NCI-H460 (cell line): ENCODE measurements at places on chromosomes 4 and X.
A peak's percentile ranks its signal among the peaks of the same experiment; 100 is the strongest.

DNA sequence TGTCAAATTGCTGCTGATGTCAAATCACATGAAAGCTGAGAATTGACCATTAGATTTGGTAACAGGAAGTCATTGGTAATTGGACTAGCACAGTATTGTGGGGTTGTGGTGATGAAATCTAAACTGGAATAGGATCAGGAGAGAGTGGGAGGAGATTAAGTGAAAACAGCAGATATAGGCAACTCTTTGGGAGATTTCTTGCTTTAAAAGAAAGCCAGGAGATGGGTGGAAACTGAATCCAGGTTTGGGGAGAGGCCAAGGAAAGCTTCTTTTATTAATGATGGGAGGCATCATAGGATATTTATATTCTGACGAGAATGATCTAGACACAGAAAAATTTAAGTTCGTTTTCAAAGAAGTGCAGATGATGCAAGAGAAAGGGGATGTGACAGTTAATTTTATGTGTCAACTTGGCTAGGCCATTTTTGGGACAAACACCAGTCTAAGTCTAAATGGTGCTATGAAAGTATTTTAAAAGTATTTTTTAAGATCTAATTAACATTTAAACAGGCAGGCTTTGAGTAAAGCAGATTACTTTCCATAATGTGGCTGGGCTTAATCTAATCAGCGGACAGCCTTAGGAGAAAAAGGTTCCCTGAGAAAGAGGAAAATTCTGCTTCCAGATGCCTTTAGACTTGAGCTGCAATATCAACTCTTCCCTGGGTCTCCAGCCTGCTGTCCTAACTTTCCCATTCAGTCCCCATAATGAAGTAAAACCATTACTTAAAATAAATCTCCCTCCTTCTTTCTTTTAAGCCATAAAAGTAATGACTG, 24.7 kb downstream of the SEC24D start:
- no peak for DNase-seq

- DNase-seq: no peak
These were observed 984.4 kb upstream of the PABPC4L start for GRCh38 chr4:135186002-135186401.

DNA sequence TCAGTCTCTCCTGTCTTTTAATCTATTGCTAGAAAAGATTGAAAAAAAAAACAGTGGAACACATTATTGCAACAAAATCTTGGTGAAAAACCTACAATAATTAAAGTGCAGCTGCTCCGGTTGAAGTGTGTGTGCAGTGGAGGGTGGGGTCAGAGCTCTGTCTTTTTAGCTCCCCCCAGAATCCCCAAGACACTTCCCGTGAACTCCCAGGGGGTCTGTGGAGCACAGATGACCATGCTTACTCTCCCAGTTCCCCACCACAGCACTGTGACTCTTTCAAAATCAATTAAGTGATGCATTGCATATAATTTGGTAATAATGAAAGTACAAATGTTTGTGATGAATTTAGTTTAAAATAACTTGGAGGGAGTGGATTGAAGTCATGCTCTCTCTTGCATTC, 15.7 kb upstream of the SLC10A4 start:
- no peak for DNase-seq

GRCh38 chr4:16386711-16387320, 160.5 kb upstream of the TAPT1 start:
- DNase-seq: no peak

GRCh38 chrX:49037883-49038475, 5.2 kb downstream of the TFE3 start:
- DNase-seq: no peak

- DNase-seq: no peak
These were observed 555.7 kb downstream of the PCDH7 start for GRCh38 chr4:31275906-31276305.

- no peak for DNase-seq
These were observed 126.1 kb downstream of the GPC3 start for GRCh38 chrX:133859336-133859735.

- no peak for DNase-seq
These were observed 68.1 kb upstream of the BLTP1 start for GRCh38 chr4:122083989-122084388.

DNA sequence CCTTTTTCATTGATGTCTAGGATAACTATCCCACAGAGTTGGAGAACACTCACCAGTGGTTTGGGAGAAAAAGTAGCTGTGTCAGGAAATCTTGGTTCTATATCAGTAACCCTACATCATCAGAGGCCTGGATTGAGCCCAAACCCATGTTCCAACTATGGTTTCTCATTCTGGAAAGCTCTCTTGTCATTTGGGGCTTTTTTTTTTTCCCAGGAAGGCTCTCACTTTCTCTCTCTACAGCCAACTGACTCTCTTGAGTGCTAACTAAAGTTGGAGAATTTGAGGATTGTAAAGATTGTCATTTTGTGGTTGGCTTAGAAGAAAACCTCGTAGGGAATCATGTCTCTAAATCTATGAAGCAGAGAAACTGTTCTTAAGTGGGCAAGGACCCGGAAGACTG, 228.2 kb upstream of the DIPK2B start:
- no peak for DNase-seq

DNA sequence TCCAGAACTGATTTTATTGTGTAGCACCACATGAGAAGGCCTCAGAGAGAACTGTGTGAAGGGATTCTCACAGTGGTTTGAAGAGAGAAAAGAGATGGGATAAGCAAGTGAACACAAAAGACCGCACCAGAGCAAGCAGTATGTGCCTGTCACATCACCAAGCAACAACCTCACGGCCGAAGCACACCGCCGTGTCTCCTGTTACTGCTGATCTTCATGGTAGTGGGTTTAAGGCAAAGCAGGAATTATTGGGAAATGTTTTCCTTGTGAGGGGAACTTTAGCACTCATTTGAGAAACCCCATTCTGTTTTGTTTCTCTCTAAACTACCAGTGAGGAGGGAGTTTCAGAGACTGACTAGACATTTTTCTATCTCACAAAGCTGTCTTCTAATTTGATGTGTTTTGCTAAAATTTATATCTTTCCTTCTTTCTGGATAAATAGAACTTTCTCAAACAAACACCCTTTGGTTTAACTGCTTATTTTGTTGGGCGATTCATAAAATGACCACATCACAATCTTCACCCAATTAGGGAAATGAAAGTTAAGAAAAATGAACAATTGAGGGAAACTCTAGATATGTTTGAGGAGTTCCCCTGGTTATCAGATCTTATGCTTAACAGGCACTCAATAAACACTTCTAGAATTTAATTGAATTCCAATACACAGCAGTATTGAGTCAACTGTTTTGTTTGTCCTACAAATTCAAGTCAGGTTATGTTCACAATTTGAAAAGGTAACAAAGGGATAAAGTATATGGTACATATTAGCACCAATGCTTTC, 16.5 kb downstream of the SH3KBP1 start:
- DNase-seq: no peak

- peak; percentile 39 for DNase-seq
These were observed 9.0 kb upstream of the MAGEA8 start for GRCh38 chrX:149871940-149872339.

DNA sequence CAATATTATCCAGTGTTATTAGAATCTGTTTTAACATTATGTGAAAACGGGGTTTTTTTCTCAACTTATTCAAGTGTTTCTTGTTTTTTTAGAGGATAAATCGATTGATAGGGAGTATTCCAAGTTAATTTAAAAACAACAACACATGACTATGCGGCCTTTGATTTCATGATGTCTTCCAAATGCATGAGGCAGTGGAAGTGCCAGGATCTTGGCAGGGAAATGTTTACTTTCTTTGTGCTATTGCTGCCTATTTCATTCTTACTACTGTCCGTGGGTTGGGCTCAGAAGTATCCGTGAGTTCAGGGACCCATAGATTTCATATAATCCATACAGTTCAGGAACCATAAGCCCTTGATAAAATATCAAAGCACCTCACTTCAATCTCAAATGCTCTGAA, 64.6 kb downstream of the ABCG2 start:
- no peak for DNase-seq

GRCh38 chr4:11198516-11199305, 230.0 kb downstream of the HS3ST1 start:
- no peak for DNase-seq

- DNase-seq: no peak
These were observed 57.2 kb downstream of the MAP9 start for GRCh38 chr4:155319516-155319915.

- DNase-seq: no peak
These were observed 86.6 kb upstream of the TMEM150C start for GRCh38 chr4:82648356-82648755.

DNA sequence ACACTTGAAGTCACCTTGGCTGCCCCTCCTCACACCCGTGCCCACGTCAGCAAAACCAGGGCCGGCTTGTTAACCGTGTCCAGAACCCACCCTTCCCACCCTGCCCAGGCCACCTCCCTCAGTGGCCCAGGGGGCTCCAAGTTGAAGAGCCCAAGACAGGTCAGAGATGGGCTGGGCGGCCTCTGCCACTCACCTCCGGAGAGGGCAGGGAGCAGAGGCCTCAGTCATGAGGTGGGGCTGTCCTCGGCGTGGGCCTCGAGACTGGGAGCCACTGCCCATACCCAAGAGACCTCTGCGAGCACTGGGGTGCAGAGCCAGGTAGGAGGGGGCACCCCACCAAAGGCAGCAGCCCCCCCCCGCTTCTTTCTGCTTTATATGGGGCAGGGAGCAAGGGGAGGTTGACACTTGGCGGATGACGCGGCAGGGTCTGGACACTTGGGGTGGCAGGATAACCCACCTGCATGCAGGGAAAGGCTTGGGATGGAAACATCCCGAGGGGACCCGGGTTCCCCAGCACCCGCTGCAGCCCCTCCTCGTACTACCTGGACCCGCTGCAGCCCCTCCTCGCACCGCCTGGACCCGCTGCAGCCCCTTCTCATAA, 38.0 kb upstream of the SPON2 start:
- no peak for DNase-seq

DNA sequence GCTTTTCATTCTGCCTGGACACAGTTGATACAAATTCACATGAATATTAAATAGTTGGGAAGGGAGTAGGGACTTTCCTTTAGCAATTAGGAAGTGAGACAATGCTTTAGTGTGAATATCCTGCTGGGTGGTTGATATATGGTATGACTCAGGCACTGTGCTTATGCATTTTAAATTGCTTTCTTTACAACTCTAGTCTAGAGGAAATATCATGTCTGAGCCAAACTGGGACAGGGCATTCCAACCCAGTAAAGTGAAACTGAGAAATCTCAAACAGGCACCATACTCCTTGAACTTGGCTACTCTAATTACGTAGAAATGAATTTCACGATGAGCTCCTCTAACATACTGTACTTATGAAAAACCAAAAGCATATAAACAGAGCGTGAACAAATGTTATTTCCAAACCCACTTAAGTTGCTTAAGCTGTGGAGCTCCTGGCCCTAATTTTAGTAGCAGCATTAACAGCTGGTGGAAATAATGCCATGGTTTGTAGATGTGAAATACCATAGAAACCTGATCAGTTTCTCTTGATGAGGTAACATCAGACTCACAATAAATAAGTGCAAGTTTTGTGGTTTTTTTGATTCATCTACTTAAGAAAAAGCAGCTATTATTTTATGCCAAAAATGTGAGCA, 242.9 kb upstream of the GK2 start:
- no peak for DNase-seq

DNA sequence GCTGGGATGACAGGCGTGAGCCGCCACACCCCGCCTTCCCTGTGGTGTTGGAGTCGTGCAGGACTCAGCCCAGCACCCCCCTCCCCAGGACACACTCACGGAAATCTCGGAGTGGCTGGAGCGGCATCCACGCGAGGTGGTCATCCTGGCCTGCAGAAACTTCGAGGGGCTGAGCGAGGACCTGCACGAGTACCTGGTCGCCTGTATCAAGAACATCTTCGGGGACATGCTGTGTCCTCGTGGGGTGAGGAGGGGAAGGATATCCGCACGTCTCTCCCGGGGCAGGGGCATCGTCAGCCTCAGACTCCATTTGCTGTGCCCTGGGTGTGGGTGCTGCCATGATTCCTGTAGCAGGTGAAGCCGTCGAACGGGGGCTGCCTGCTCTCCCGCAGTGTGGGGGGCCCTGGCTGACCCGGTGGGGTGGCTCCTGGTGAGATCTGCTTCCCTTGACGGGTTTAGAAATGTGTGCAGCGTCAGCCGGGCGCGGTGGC, 10.3 kb downstream of the PLCXD1 start:
- no peak for DNase-seq

- no peak for DNase-seq
These were observed 1527.3 kb downstream of the TECRL start for GRCh38 chr4:62881901-62882300.

DNA sequence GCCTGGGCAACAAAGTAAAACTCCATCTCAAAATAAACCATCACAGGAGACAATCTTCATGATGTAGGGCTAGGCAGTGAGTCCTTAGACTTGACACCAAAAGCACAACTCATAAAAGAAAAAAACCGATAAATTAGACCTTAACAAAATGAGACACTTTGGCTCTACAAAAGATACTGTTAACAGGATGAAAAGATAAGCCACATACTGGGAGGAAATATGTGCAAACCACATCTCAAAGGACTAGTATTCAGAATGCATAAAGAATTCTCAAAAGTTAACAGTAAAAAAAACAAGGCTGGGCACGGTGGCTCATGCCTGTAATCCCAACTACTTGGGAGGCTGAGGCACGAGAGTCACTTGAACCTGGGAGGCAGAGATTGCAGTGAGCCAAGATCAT, 13.2 kb downstream of the EFHC2 start:
- DNase-seq: no peak

- no peak for DNase-seq
These were observed 66.1 kb upstream of the H2AZ1 start for GRCh38 chr4:100016191-100016590.

- no peak for DNase-seq
These were observed 15.2 kb upstream of the UVSSA start for GRCh38 chr4:1331591-1332353.

DNA sequence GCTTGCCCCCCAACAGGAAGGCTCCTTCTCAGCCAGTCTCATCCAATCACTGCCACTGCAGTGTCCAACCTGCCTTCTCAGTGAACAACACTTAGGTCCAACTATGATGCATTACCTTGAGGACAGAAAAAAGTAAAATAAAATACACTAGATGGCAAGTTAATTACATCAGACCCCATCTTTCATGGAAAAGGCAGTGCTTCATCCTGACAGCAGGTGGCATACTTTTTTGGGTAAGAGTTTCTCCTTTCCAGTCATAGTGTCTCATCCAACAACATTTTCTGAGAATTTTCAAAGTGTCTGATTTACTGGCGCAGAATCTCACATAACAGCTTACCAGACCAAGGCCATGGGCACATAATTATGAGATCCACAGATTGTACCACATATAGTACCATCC, 1742.8 kb downstream of the PCDH7 start:
- DNase-seq: no peak

DNA sequence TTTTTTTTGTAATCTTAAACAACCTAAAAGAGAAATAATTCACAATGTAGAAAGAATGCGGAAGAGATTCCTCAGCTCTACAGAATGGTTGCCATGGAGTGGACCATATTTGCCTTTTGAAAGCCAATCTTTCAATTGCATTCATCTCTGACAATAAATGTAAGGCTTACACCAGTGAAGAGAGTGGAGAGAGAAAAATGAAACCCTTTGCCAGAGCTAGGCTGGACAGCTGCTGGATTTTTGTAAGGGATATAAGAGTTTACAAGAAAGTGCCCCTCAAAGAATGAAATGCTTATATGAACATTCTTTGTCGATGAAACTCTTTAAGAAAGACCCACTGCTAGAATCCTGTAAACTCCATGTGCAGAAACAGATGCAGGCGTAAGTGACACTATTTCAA, 66.0 kb upstream of the FAT1 start:
- DNase-seq: no peak
